ENCODE measurements at places on chromosomes 7 and 10. TPM values are rescaled to one million over a fixed set of nuclear protein-coding genes. Genes with fewer than 3 reads are reported as not detected.

The CD36 gene
- 0.39 TPM for total RNA-seq

The IQUB gene
- 0.36 TPM for total RNA-seq

The COX19 gene
- total RNA-seq: 9.2 TPM

The FKBP6 gene
- not detected for total RNA-seq

The AZGP1 gene
- total RNA-seq: not detected

GRCh38 chr10:52313256-52313932 lies 687 bp upstream of the DKK1 start:
- H3K36me3 ChIP-seq: peaks cover 2% of the 10 kb centered on the region
- H3K4me3 ChIP-seq: peak overlapping the region; percentile 98
- no peak for DNase-seq
- peak overlapping the region; percentile 94 for H3K27ac ChIP-seq

DNA sequence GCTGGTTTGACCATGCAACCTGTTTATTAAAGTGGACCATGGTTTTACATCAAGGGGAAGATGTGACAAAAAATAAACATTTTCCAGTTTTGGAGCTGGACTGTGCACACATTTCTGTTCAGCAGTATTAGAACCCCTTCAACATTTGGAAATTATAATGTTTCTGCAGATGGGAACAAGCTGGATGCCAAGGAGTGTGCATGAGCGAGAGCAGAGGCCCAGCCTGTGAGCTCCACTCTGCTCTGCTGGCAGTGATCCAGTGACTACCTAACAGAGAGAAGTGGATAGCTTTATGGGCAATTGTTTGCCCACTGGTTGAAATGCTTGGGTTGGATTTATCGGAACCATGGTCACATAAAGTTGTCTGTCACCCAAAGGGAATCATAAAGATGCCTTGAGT lies 456.7 kb downstream of the NRG3 start:
- no peaks in the 10 kb centered on the region for H3K4me1 ChIP-seq
- no peak overlapping the region for H3K4me3 ChIP-seq
- H3K27ac ChIP-seq: no peak overlapping the region
- no peak for DNase-seq

- H3K27ac ChIP-seq: no peak overlapping the region
- DNase-seq: no peak
- H3K4me3 ChIP-seq: no peak overlapping the region
- H3K4me1 ChIP-seq: peaks cover 51% of the 10 kb centered on the region
- H3K27me3 ChIP-seq: no peaks in the 10 kb centered on the region
- H3K36me3 ChIP-seq: peaks cover 4% of the 10 kb centered on the region
Measured at GRCh38 chr10:124962421-124962820, 20.5 kb downstream of the ZRANB1 start.

DNA sequence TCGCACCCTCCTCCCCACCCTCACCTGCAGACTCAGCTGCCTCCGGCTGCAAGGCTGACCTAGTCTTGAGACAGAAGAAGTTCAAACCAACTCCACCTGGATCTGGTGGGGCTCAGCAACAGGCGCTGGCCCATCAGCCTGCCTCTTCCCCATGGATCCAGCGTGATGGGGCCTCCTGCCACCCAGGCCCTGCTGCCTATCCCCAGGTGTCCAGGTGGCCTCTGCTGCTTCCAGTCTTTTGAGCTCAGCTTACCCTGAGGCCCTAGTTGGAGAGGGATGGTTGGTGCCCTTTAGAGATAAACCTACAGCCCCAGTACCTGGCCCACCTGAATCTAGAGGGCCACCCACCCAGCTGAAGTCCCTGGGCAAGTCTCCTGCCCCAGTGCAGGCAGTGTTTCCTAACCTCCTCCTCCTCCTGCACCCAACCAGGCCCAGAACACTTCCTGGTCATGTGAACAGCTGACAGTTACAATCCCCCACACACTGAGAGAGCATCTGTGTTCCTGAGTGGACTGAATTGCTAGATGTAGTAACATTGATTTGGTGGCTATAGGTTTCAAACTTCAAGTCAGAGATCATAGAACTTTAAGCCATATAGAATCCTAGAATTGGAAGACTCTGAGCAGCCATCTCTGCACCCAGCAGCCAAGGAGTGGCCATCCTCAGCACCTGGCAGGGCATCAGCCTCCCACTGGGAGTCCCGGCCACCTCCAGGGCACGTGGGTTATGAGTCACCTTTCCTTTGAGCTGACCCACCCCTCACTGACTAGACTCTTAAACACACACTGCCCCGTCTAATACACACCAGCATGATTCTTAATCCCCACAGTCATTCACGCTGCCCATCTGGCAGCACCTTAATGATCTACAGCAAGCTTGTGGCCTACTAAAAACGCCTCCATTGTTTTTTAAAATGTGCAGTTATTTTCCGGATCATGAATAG lies 51.9 kb downstream of the ALOX5 start:
- DNase-seq: no peak
- no peak overlapping the region for H3K27ac ChIP-seq
- H3K36me3 ChIP-seq: no peaks in the 10 kb centered on the region
- H3K4me1 ChIP-seq: no peaks in the 10 kb centered on the region

DNA sequence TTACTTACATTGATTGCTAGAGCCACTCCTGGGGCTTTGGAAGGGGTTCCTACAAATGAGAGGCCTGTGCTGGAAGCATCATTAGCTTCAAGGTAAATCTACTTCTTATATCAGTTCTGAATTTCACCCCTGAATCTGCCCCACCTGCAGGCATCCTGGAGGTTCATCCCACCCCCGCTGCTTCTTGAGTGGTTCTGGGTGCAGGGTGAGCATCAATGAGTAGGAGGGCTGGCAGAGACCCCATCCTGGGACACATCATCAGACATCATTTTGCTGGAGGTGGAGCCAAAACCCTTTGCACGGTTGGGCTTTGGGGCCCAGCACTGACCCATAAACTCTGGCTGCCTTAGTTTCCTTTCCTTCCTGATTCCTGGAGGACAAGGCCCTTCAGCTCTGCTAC lies 143.7 kb downstream of the PTPN20 start:
- no peak for DNase-seq
- H3K4me3 ChIP-seq: no peak overlapping the region
- H3K36me3 ChIP-seq: no peaks in the 10 kb centered on the region
- no peaks in the 10 kb centered on the region for H3K4me1 ChIP-seq
- no peak overlapping the region for H3K27ac ChIP-seq

GRCh38 chr10:102404361-102405107 lies 9.0 kb downstream of the NFKB2 start:
- peaks cover 5% of the 10 kb centered on the region for H3K36me3 ChIP-seq
- H3K27me3 ChIP-seq: peaks cover 1% of the 10 kb centered on the region
- no peak for DNase-seq
- no peak overlapping the region for H3K4me3 ChIP-seq
- no peak overlapping the region for H3K27ac ChIP-seq

DNA sequence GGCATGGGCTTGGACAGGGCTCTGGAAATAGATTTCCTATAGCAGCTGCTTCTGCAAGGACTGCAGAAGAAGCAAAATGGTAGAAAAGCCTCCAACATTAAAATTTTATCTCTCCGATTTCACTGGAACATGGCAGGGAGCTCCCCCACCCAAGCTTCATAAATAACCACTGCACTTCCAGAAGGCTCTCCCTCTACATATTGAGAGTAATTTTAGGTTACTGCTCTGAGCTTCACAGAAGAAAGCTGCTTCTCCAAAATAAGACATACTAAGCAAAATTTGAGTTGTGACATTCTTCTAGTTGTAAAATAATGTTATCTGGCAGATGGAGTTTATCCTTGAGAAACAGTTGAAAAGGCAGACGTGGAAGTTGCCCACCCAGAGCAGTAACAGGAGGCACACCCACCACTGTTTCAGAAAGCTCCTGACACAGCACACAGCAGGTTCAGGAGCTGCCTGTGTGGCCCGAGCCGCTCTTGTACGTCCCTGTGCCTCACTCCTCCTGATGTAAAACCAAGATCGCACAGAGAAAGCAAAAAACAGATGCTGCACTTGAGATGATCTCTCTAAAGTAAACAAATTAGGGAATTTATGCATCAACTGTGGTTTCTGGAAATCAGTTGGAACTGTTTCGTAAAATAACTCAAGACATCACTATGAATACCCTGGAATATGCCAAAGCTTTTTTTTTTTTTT lies 621.0 kb downstream of the PARD3 start:
- H3K27me3 ChIP-seq: no peaks in the 10 kb centered on the region
- no peaks in the 10 kb centered on the region for H3K36me3 ChIP-seq
- no peak overlapping the region for H3K4me3 ChIP-seq
- H3K27ac ChIP-seq: no peak overlapping the region
- H3K4me1 ChIP-seq: peaks cover 21% of the 10 kb centered on the region

- no peaks in the 10 kb centered on the region for H3K27me3 ChIP-seq
- peaks cover 4% of the 10 kb centered on the region for H3K4me1 ChIP-seq
- H3K27ac ChIP-seq: no peak overlapping the region
- no peak overlapping the region for H3K4me3 ChIP-seq
Measured at GRCh38 chr7:7228967-7229366, 46.6 kb downstream of the C1GALT1 start.

DNA sequence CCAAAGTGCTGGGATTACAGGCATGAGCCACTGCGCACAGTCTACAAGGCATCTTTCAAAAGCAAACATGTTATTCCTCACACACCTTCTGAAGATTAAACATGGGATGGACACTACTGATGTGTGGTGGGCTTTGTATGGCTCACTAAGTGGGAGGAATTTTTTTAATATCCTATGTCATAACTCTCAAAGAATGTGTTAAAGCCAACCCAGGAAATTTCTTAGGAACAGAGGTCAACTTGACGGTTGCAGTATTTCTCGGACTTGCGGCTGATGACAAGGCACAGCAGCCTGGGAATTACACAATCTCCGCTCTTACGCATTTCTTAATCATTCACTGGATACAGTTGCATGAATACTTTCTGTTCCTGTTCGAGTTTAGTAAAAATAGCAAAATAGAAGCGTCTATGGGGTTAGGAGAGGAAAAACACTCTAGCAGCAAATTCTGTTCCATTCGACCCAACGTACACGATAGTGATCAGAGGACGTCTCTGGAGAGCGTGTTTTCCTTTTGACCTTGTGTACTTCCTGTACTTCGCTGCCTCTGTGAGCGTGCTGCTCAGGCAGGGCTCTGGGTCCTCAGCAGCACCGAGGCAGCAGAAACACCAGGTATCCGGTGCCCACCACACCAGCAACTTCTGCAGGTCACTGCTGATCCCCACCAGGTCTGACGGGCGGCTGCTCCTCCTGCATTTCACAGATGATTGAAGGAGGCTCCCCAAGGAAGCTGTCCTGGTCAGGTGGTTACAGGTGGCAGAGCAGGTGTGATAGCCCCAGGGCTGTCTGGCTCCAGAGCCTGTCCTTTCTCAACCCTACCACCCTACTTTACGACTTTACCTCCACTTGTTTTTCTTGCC lies 26.4 kb upstream of the SRGN start:
- no peaks in the 10 kb centered on the region for H3K36me3 ChIP-seq
- no peak for DNase-seq
- peaks cover 38% of the 10 kb centered on the region for H3K4me1 ChIP-seq
- H3K27me3 ChIP-seq: no peaks in the 10 kb centered on the region
- H3K4me3 ChIP-seq: peak overlapping the region; percentile 71

- no peak overlapping the region for H3K4me3 ChIP-seq
- no peaks in the 10 kb centered on the region for H3K4me1 ChIP-seq
- no peaks in the 10 kb centered on the region for H3K36me3 ChIP-seq
Measured at GRCh38 chr10:111247781-111248389, 171.1 kb downstream of the ADRA2A start.

- no peaks in the 10 kb centered on the region for H3K27me3 ChIP-seq
- no peak for DNase-seq
- H3K27ac ChIP-seq: peak overlapping the region; percentile 67
- H3K36me3 ChIP-seq: no peaks in the 10 kb centered on the region
- H3K4me1 ChIP-seq: peaks cover 44% of the 10 kb centered on the region
Measured at GRCh38 chr10:75143353-75143752, 31.9 kb downstream of the SAMD8 start.

GRCh38 chr7:107687656-107688055 lies 27.0 kb downstream of the SLC26A4 start:
- H3K4me3 ChIP-seq: no peak overlapping the region
- H3K36me3 ChIP-seq: no peaks in the 10 kb centered on the region
- H3K4me1 ChIP-seq: peaks cover 24% of the 10 kb centered on the region
- no peak overlapping the region for H3K27ac ChIP-seq

DNA sequence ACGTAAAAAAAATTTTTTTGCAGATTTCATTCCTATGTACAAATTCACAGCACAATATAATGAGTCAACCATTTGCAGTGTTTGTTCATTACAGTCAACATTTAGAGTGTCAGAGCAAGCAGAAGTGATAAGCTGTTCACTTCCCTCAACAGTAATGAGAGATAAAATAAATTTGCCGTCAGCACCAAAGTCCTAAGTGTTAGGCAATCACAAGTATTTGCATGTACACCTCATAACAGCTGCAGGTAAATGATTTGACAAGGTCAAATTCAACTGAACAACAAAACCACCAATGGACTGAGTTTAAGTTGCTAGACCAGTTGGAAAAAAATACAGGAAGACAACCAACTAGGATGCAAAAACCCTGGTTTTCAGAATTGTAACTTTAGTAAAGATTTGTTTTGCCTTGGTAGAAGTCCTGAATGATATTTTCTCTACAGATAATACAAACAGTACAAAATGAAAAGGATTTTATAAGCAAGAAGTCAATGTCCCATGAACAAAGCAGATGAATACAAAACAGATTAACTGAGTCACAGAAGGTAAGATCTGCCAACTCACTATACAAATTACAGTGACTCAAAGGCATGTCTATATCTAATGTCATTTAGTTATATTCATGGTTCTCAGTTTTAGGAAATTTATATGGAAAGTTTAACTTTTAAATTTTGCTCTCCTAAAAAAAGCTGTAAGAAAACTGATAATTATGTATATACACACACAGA lies 10.4 kb downstream of the RAPGEF5 start:
- no peak for DNase-seq
- H3K4me1 ChIP-seq: no peaks in the 10 kb centered on the region
- H3K4me3 ChIP-seq: no peak overlapping the region

DNA sequence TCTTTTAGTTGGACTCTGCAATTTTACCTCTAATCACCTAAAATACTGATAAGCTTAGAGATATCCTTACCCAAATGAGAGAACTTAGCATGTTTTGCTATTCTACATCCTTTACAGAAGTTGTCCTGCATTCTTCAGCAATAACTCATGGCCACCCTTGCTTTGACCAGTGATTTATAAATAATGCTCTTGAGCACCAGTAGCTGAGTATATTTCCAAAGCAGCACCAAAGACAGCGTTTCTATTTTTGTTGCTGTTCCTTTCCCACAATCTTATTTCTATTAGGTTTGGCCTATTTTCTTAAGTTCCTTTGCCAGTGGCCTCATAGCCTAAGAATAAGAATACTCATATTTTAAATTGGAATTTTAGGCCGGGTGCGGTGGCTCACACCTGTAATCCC lies 15.0 kb downstream of the ARPC1A start:
- peak overlapping the region; percentile 90 for H3K27ac ChIP-seq
- H3K27me3 ChIP-seq: no peaks in the 10 kb centered on the region
- peaks cover 27% of the 10 kb centered on the region for H3K4me1 ChIP-seq
- peaks cover 35% of the 10 kb centered on the region for H3K36me3 ChIP-seq

Data from chondrocyte (in vitro differentiated cells).